ENCODE measurements at places on chromosomes 13 and 19.

DNA sequence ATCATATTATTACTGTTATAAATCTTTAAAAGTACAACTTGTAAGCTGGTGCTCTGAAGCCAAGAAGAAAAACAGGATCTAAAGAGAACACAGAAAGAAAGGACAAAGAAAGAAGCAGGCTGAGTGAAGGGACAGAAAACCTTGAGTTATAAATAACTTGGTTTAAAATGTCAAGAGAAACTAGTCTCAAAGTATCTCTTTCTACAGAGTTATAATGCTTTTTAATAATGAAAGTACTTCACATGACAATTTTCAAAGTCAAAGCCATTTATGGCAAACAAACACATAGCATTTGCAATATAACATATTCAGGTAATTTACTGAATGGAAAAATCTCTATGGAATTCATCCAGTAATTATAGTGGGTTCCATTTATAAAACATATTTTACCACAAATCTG, 33.4 kb downstream of the CAB39L start:
- no peak overlapping the region for H3K4me3 ChIP-seq
- no peak overlapping the region for H3K27ac ChIP-seq
- H3K4me1 ChIP-seq, result no peaks in the 10 kb centered on the region
- H3K36me3 ChIP-seq, result no peaks in the 10 kb centered on the region
- H3K27me3 ChIP-seq, result peaks cover 52% of the 10 kb centered on the region

DNA sequence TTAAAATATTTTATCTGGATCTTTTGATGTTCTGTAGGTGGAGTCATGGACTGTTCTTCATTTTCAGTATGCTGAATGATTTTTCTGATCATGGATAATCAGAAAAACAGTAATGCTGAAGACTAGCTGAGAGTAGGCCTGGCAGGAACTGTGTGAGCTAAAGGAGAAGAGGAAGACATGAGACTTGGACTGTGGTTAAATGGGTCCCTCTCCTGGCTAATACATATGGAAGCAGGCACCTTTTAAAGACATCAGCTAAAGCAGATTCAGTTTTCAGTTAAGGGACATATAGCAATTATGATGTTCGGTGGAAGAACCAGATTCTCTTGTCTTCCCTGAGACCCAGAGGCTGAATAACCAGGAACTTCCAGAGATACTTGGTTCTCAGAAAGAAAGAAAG, 169.4 kb downstream of the OLFM4 start:
- DNase-seq, result no peak
- H3K4me1 ChIP-seq, result 0 out of 2 replicates have a peak, but pooled peaks cover 4% of the 10 kb centered on the region
- H3K36me3 ChIP-seq, result no peaks in the 10 kb centered on the region
- H3K4me3 ChIP-seq, result no peak overlapping the region

DNA sequence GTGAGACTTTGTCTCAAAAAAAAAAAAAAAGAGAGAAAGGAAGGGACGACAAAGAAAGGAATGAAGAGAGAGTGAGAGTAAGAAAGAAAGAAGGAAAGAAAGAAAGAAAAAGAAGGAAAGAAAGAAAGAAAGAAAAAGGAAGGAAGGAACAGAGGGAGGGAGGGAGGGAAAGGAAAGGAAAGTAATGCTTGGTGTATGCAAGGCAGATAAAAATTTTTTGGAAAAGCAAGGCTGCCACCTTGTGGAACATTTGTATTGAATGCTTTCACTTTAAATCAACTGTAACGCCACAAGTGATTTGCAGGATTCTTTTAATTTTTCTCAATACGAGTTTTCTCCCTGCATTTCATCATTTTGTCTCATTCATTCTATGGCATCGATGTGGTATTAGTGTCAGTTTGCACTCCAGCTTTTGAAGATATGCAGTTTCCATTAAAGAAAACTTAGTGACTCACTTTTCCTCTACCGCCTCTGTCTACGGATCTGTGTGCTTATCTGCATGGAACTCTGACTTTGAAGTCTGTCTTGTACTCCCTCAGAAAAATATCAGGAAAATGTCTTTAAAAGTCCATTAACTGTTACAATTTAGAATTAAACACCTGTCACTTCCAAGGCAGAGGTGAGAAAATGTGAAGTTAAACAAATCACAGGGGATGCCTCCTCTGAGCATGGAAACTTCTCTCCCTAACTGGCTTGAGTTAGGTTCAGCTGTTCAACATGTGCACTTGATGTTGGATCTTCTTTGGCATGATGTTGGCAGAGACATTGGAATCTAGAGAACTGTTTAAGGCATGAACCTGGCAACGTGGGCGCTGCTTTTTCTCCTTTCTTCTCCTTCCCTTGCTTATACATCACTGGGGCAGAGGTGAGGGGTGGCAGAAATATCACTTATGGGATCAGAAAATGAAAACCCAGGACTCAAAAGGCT, 20.0 kb upstream of the ZDHHC20 start:
- no peaks in the 10 kb centered on the region for H3K27me3 ChIP-seq
- no peaks in the 10 kb centered on the region for H3K4me1 ChIP-seq
- H3K4me3 ChIP-seq, result no peak overlapping the region

- no peaks in the 10 kb centered on the region for H3K27me3 ChIP-seq
- no peak overlapping the region for H3K4me3 ChIP-seq
- H3K4me1 ChIP-seq, result no peaks in the 10 kb centered on the region
- no peak overlapping the region for H3K27ac ChIP-seq
Measured at GRCh38 chr13:33697926-33698325, 120.0 kb upstream of the RFC3 start.

All from H1 (cell line).